ENCODE measurements at places on chromosomes 12 and 14.

DNA sequence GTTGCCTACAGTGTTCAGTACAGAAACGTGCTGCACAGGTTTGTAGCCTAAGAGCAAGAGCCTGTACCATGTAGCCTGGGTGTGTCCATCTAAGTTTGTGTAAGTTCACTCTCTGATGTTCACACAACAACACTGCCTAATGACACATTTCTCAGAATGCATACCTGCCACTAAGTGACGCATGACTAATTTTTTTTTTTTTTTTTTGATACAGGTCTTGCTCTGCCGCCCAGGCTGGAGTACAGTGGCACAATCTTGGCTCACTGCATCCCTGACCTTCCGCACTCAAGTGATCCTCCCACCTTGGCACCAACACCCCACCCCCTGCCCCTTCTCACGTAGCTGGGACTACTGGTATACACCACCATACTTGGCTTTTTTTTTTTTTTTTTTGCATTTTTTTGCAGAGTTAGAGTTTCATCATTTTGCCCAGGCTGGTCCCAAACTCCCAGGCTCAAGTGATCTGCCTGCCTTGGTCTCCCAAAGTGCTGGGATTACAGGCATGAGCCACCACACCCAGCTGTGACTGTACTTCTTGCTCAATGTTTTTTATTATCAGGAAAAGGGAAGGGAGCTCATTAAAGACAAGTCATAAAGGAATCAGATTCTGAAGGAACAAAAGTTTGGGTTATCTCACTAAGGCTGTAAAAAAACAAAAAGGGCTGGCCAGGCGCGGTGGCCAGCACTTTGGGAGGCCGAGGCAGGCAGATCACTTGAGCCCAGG, 10.0 kb upstream of the CDC42BPB start:
- no peak for DNase-seq

GRCh38 chr14:69987406-69988121, 108.3 kb downstream of the SMOC1 start:
- DNase-seq: no peak

- DNase-seq: no peak
These were observed 11.2 kb upstream of the POP5 start for GRCh38 chr12:120592121-120593049.

- peak; percentile 60 for DNase-seq
These were observed 2.2 kb upstream of the NXPH4 start for GRCh38 chr12:57214398-57214781.

DNA sequence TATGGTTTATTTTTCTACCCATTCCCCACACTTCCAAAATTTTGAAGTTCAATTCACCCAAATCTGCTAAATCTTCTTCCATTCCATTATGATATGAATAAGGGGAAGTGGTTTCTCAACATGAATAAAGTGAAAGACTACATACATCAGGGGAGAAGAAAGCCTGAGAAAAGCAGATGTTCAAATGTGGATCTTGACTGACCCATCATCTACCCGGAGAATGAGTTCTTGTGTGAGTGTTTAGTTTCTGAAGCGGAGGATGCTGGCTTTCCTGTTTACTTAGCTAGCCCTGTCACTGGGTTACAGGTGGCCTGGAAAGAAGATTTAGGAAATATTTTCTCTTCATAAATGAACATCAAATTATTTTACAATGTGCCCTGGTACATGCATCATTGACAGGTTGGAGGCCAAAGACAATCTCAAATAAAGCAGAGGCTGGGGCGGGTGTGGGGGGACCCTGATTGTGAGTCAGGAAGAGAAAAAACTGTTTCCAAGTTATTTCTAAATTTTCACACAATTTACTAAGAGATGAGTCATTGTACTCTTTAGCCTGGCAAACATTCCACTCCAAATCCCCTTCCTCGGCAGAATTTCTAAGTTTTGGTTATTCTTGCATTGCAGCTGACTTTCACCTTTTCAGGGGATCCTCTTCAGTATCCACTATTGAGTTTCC, 135.6 kb downstream of the SLC25A21 start:
- no peak for DNase-seq

DNA sequence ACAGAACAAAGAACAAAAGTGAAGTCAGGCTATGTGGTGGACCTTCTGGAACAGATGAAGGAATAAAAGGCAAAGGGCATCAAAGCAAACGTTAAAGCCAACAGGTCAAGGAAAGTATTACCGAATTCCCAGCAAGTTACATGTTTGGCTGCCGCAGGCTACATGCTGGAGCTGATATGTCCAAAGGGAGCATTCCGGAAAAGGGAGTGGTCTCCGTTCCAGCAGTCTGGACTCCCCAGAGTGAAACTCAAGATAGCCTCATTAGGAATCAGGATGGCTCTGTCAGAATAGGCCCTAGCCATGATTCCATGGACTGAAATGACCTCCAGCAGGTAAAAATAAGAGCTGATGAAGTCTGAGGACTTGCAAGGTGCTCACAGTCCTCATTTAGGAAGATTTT, 379.8 kb upstream of the PRICKLE1 start:
- no peak for DNase-seq

- no peak for DNase-seq
These were observed 324.8 kb downstream of the C12orf50 start for GRCh38 chr12:87704374-87704773.

DNA sequence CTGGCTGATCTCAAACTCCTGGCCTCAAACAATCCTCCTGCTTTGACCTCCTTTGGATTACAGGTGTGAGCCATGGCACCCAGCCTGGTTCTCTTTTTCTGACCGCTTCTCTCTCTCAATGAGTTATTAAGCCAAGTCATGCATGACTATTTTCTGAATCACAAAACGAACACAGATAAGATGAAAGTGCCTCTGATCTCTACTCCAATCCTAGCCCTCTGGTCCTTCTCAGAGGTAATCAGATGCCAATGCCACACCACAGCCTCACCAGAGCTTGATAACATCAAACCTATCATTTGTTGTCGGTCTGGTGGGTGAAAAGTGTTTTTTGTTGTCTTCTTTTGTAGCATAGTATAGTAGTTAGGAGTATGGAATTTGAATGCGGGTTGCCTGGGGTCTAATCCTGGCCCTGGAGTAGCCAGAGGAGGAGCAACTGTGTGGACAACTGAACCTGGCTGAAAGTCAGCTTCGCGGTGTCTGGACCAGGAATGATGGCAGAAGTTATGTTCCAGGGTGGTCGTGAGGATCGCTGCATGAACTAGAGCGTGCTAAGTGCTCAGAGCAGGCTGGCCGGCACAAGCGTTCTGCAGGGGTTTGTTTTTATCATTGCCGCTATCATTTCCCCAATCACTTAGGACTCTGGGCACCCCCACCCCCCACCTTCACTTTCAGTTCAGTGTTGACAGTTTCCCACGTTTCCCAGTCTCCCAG, 77.9 kb downstream of the SPRING1 start:
- DNase-seq: peak; percentile 45

- no peak for DNase-seq
These were observed 32.6 kb upstream of the ARHGAP5 start for GRCh38 chr14:32044454-32044853.

GRCh38 chr14:77187649-77188012, 6.0 kb downstream of the TMEM63C start:
- DNase-seq: no peak

DNA sequence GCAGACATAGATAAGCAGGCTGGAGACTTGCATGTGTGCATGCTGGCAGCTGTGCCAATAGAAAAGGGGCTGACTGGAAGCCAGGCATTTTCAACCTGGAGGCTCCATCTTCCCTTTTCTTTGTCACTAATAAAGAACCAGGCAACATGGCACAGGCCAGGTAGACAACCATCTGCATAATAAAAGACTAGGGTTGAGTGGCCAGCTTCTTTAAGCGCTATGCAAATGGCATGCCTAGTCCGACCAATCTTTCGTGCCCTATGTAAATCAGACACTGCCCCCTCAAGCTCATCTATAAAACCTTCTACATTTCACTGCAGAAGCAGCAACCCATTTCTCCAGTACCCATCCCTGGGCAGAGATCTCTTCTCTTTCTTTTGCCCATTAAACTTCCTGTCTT, 4.6 kb upstream of the KLRC1 start:
- DNase-seq: no peak

DNA sequence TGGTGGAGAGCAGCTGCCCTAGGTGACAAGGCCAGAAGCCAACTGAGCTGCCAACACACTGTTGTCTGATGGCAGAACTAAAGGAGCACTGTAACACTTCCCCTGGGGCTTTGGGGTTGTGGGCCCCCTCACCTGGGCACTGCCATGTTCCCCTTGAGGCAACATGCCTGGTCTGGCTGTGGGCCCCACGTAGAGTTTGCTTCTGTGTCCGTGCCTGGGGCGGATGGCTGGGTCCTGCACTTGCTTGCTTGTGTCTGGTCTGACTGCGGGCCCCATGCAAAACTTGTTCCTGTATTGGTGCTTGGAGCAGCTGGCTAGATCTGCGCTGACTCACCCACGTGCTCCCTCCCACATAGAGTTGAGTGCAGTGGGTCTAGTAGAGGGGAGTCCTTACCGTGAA, 78.4 kb downstream of the MNAT1 start:
- no peak for DNase-seq

DNA sequence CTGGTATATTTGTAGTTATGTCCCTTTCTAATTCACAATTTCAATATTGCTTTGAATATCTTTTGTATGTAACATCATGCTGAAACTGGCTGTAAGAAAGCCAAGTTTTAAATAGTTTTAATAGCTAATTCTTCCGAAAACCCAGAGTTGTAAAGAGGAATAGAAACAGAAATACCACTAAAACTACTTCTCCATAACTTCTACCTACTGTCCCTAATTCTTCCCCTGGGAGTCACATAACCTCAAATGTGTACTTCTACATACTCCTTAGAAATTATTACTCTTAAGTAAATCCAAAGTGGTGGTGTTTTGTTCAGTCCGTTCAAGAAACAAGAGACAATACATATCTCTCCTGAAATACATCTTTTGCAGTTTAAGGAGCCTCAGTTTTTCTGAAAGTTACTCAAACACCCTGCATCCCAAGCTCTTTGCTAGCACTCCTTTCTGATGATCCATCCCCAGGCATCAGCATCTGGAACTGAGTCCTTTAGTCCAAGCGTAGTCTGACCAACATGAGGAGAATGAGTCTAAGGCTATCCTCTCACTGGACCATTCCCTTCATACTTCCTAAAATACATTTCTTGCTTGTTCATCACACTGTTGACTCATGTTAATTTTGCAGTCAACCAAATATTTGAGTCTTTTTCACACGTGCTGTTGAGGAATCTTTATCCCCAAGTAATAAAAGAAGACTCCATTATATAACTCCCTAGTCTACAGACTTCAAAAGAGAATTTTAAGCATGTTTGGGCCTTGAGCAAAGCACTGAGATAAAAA, 214.3 kb upstream of the NUDT4 start:
- DNase-seq: no peak

GRCh38 chr14:32571995-32572866, 243.1 kb downstream of the AKAP6 start:
- DNase-seq: no peak

GRCh38 chr12:104604995-104605675, 148.4 kb downstream of the CHST11 start:
- DNase-seq: no peak

DNA sequence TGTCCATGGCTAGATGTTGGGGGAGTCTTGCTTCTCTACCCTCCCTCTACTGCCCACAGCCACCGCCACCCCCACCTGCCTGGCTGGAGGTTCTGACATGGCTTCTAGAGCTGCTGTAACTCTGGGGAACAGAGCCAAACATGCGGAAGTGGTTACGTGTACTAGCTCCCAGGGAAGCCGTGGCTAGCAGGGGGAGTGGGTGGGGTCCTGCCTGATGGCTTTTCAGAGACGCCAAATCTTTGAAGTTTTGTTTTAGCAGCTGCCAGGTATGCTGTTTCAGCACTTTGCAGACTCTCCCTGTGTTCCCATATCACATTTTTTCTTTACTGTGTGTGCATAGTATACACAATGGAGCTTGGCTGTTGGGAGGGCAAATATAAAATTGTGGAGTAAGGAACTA, 150.3 kb downstream of the TGFB3 start:
- no peak for DNase-seq

DNA sequence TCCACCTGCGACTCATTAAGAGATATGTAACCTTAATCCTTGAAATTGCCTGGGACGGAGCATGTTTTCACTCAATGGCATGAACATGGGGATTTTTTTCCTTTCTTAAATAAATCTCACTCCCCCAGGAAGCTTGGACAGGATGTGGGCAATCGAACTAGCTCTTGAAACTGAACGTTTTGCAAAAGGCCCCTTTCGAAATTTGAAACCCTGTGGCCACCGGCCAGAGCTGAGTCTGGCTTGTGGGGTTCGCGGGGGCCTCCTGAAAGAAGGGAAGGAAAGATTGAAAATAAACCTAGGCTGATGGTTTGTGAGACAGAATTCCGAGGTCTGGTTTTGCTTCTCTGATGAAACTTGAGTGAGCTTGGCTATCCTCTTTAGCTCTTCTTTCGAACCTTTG, 101.4 kb upstream of the RTL1 start:
- no peak for DNase-seq

DNA sequence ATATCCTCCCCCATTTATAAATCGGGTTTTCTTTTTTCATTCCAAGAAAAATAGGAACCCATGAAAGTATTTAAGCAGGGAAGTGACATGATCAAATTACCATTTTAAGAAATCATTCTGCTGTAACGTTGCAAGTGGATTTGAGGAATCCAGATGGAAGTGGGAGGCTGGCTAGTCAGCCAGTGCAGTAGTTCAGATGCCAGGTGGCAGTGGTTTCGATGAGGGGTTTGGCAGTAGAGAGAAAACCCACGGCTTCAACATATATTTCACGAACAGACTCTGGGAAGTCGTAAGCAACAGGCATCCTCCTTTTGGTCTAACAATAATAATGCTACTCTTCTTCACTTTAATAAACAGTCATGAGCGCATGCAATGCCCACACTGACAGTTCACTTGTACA, 25.0 kb downstream of the PDZRN4 start:
- peak; percentile 65 for DNase-seq

DNA sequence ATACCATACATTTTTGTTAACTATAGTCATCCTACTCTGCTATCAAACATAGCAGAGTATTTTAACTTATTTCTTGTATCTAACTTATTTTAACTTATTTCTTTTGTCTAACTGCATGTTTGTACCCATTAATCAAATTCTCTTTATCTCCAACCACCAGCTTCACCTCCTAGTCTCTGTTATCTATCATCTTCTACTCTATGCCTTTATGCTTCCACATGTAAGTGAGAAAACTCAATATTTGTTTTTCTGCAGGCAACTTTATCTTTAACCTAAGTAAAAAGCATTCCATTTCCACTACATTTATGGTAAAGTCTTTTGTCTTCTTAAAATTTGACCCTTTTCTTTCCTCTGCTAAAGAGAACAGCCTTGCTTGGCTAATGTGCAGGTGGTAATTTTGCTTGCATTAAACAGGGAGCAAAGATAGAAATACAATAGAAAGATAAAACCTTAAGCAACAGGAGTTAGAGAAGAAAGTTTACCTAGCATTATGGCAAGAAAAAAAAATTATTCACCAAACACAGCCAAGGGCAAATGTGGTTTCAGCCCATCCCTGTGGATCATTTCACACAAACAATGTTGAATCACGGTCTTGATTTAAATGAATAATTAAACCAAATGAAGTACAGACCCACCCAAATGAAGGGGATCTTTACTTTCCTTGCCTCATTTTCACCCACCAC, 110.9 kb upstream of the TSPAN8 start:
- DNase-seq: no peak

DNA sequence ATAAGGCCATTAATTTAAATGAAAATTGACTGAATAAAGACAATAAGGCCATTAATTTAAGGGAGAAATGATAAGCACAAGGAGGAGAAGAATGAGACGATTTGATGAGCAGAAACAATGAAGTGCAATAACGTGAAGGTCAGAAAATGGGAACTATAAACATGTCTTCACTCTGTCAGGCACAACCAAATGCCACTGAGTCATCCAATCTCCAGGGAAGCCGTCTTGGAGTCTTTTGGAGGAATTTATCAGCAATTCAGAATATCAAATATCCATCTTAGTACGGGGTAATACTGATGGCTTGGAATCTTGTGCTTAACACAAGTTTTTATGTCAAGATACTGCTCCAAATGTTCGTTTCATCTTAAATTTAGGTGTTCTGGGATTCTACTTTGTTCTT, 159.9 kb downstream of the CAPZA3 start:
- no peak for DNase-seq
